ENCODE measurements at places on chromosomes 7 and 10. TPM values are rescaled to one million over a fixed set of nuclear protein-coding genes. Genes with fewer than 3 reads are reported as not detected.

Gene SEMA3D
- 0.72 TPM for total RNA-seq

Gene GRIFIN
- not detected for total RNA-seq

Gene PGAM2
- total RNA-seq: 0.36 TPM

Gene CALCR
- total RNA-seq: not detected

Gene MTPN
- total RNA-seq: 117 TPM

Gene METTL27
- 8.7 TPM for total RNA-seq

Gene VGF
- total RNA-seq: 0.36 TPM

Gene VSIR
- 75.3 TPM for total RNA-seq

DNA sequence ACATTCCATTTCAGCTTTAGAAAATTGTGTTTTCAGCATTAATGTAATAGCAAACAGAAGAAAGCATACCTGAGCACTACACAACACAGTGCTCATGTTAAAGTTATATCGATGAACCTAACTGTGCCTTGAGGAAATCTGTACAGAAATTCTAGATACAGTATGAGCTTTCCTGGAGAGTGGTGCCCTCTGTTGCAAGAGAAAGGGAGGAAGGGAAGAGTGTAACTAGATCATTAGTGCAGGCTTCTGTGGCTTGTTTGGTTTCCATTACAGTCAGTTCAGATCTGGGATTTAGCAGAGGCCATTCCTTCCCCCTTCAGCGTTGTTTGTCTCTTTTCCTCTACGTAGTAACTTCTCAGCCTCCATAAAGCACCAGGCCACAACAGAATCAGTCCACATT, 139.7 kb downstream of the HTR7 start:
- DNase-seq: no peak

DNA sequence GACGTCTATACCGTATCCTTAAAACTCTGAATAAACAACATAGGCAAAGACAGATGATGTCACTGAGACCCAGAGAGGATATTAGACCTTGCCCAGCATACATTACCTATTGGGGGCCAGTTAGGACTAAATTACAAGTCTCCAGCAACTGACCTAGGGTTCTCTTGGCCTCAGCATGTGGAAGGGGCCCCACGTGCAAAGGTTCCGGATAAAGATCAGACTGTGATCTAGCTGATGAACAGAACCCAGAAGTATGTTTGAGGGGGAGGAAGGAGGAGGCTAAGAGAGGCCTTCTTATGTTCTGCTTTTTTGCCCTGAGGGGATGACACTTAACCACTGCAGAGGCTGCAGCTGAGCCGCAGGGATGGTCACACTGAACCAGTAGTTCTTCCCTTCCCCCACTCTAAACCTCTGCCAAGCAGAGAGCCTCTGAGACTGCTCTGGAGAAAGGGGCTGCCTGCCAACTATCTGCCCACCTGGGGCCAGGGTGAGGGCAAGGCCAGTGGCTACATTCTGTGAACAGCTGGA, 24.0 kb upstream of the KMT2C start:
- DNase-seq: peak; percentile 56

DNA sequence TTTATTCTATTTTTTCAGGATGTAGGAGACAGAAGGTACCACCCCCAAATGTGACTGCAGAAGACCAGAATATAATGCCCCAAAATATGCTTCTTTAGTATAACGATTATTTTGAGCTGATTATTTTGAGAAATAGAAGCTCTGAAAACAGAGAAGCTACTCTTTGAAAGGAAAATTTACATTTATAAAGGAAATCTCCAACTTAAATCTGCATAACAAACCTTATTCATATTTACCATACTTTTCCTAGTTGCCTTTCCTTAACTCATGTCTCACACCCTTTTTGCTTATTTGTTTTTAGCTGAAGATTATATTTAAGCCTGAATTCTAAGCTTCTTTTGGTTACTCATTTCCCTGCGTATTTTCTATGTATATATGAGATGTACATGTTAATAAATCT, 127.1 kb upstream of the THSD7A start:
- DNase-seq: no peak

GRCh38 chr10:118214776-118215175, 127.3 kb downstream of the FAM204A start:
- DNase-seq: peak; percentile 25

- peak; percentile 10 for DNase-seq
Measured at GRCh38 chr10:99660662-99661376, 1.5 kb downstream of the ENTPD7 start.

DNA sequence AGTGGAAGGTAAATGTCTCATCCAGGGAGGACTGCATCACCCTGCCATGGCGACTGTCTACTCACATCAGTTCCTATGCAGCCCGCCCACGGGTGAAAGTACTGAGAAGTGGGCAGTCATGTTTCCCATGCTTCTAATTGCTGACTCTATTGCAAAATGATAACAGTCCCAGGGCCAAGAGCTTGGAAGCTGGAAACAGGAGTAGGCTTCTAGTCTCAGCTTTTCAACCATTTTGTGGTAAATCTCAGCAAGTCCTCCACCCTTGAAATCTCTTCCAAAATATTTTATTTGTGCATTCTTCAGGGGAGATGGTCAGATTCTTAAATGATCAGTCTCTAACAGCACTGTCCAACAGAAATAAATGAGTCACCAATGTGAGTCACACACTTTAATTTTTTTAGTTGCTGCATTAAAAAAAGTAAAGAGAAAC, 48.1 kb upstream of the TARP start:
- peak; percentile 87 for DNase-seq

DNA sequence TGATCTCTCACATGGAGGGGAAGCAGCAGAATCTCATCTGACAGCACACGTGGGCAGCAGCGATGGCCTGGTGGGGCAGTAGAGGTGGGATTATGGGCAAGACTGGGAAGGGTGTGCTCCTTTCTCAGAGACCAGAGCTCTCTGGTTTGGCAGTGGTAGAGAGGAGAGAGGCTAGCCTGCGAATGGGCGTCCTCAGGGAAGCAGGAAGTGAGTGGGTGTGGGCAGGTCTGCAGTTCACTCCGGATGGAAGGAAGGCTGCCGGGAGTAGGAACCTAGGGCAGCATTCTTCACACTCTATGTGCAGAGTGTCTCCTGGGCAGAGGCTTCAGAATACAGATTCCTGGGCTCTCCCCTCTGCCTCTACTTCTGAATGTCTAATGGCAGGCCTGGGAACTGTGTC, 162.8 kb upstream of the BMPER start:
- peak; percentile 17 for DNase-seq

DNA sequence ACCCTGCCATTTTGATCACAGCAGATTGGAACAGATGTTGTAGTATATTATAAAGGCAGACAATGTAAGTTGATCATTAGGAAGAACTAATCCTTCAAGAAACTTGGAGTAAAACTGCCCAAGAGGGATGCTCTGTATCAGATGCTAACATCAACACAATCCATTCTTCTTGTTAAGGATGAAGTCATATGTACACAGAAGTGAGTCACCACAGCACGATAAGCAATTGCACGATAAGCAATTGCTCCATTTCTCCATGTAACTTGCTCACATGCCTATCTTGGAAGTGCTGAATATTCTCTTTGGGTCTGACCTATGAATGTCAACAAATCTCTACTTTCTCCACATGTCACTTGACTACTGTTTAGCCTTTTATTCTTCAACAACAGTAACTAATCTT, 41.5 kb upstream of the DMTF1 start:
- DNase-seq: no peak

GRCh38 chr10:110029450-110029849, 21.7 kb downstream of the ADD3 start:
- no peak for DNase-seq

DNA sequence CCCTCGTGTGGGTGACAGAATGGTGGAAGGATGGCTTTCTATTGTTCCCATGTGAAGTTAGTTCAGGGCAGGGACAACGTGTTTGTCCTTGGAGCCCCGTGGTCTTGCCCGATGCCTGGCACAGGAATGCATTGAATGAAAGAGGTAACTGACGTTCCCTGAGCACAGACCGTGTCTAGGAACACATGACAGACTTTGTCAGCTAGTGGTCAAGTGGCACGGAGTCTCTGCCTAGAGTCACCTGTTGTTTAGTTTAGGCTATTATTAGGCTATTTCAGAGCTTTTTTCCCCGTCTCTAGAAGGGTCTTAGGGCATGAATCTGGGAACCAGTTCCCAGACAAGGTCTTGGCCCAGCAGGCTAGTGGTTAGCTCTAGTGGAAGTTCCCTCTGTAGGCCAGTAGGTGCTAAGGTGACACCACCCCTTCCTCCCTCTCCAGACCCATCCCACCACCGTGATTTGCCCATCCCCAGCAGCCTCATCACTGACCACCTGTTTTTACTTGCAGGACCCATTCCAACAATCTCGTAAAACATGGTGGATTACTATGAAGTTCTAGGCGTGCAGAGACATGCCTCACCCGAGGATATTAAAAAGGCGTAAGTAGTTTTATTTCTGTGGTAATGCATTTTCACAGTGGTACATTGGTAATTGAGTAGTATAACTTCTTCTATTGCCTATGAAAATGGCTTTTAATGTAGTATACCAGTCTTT, 21.4 kb downstream of the DNAJB6 start:
- no peak for DNase-seq

GRCh38 chr7:68754414-68754813, 843.9 kb upstream of the AUTS2 start:
- peak; percentile 77 for DNase-seq

GRCh38 chr10:30247704-30248103, 101.4 kb downstream of the MTPAP start:
- no peak for DNase-seq

DNA sequence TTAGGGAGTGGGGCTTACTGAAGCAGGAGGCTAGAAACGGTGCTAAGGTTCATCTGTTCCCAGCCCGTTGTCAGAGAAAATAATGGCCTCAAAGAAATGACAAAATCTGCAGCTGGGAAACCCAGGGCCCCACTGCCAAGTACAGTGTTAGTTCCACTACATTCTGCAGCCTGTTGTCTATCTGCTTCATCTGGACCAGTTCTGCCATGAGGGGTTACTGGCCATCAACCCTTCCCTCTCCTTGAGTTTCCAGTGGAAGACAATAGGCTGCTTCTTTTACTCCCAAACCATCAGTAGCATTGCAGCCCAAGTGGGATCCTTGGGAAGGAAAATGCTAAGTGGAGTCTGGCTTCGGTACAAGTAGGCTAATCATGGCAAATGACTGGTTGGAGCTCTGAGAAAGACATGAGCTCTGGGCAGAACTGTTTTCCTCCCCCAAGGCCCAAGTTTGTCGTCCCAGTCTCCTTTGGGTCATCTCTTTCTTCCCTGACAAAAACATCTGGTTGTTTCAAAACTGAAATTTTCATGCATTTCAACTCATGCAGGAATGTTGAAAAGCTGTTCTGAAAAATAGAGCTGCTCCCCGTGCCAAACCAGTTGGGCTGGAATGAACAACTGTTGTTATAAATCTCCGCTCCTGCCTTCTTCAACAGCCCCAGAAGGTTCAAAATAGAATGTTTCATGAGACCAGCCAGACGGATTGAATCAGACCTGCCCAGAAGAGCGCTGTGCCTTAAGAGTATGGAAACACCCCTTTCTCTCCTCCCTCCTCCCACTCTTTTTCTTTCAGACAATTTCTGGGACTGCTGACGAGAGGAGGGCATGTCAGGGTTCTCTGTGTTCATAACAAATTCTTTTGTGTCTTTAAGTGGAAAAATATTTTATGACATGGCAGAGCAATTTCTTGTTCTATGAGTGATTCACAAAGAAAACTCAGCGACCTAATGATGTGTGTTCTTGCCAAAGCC, 116.6 kb downstream of the RAB18 start:
- peak; percentile 87 for DNase-seq

- DNase-seq: peak; percentile 71
Measured at GRCh38 chr10:14736600-14737081, 38.1 kb downstream of the FAM107B start.

DNA sequence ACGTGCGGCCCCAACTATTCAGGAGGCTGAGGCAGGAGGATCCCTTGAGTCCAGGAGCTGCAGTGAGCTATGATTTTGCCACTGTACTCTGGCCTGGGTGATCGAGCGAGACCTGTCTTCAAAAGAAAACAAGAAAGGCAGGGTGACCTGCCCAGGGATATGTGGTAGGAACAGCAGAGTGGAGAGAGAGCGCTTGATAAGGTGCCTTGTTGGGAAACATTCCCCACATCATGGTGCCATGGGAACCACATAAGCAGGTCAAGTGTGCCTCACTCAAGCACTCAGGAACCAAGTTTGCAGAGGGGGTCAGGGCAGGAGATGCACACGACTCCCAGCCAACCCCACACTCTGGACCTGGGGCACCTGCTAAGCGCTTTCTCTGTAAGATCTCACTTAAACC, 37.3 kb downstream of the PVRIG start:
- peak; percentile 23 for DNase-seq

- no peak for DNase-seq
Measured at GRCh38 chr10:110275128-110275729, 29.5 kb downstream of the SMNDC1 start.

- peak; percentile 64 for DNase-seq
Measured at GRCh38 chr10:95864906-95865813, 42.6 kb upstream of the CC2D2B start.

DNA sequence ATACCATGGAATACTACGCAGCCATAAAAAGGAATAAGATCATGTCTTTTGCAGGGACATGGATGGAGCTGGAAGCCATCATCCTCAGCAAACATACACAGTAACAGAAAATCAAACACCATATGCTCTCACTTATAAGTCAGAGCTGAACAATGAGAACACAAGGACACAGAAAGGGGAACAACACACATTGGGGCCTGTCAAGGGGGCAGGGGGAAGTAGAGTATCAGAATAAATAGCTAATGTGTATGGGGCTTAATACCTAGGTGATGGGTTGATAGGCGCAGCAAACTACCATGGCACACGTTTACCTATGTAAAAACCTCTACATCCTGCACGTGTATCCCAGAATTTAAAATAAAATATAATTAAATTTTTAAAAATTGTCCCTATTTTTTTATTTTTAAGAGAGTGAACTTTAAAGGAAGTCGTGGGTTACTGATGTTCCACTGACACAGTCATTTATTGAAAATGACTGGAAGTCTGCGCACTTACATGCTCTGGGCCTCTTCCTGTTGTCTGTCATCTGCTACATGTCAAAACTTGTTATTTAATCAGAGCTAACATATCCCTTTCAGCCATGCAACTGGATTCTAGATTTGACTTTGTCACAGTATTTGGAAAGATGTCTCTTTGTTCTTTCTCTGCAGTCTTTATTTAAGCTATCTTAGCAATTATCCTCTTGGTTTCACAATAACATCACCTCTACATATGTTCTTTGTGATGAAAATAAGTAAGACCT, 73.7 kb upstream of the ABCB5 start:
- DNase-seq: no peak

GRCh38 chr7:7323352-7323751, 141.0 kb downstream of the C1GALT1 start:
- DNase-seq: no peak

GRCh38 chr7:85292908-85293576, 106.2 kb upstream of the SEMA3D start:
- DNase-seq: peak; percentile 17

- peak; percentile 56 for DNase-seq
Measured at GRCh38 chr10:13922586-13922985, 335.8 kb downstream of the PRPF18 start.
